NK-92 treated with Interleukin-12 subunit alpha and Interleukin-12 subunit beta, amount 100 ng/mL, for 24 hours (cell line): ENCODE measurements at places on chromosomes 1 and 21.

DNA sequence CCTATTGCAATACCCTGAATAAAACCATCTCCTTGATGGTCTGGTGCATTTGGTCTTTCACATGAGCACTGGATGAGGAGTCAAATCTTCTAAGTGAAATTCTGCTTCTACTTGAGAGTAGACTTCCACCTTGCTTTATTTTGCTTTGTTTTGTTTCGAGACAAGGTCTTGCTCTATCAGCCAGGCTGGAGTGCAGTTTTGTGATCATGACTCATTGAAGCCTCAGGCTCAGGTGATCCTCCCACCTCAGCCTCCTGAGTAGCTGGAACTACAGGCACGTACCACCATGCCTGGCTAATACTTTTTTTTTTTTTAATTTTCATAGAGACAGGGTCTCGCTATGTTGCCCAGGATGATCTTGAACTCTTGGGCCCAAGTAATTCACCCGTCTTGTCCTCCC, 65.8 kb upstream of the F3 start:
- DNase-seq = no peak

GRCh38 chr21:45050345-45050796, 24.0 kb upstream of the ADARB1 start:
- DNase-seq = no peak

DNA sequence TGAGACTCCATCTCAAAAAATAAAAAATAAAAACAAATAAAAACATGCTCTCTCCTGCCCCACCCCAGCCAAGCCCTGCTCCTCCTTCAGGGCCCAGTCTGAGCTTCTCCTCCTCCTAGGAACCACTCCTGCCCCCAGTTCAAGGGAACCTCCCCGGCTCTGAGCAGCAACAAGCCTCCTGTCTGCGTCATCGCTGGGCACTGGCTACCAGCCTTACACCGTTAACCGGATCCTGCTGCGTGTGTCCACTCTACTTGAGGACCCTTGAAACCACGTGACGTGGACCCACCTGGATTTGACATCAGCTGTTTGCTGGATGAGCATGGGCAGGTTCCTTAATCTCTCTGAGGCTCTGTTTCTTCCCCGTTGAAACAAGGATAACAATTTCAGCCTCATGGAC, 1.6 kb upstream of the TAS1R2 start:
- DNase-seq = no peak

DNA sequence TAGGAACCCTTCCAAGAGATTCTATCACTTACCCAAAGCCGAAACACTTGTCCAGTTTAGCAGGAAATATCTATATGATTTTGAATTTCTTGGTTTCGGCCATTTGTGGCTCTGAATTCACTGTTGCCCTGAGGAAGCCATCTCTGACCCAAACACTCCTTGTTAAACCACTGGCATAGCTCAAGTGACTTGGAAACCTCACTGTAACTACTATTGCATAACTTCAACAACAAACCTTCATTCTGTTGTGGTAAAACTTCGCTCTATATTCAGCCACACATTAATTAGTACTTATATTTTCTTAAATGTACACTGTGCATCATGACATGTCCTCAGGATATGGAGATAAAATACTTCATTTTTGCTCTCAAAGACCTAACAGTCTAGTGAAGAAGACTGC, 63.2 kb downstream of the ST6GALNAC3 start:
- no peak for DNase-seq

DNA sequence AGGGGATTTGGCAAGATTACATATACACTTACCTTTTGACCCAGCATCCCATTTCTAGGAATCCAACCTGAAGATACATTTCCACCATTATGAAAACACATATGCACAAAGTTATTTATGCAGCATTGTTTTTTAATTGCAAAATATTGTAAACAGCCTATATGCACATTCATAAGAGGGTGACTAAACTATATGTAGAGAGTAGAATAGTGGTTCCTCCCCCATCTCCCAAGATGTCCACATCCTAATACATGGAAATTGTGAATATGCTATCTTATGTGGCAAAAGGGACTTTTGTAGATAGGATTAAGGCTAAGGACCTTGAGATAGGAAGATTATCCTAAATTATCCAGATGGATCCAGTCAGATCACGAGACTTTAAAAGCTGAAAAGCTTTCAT, 91.6 kb downstream of the CLEC20A start:
- DNase-seq = no peak

DNA sequence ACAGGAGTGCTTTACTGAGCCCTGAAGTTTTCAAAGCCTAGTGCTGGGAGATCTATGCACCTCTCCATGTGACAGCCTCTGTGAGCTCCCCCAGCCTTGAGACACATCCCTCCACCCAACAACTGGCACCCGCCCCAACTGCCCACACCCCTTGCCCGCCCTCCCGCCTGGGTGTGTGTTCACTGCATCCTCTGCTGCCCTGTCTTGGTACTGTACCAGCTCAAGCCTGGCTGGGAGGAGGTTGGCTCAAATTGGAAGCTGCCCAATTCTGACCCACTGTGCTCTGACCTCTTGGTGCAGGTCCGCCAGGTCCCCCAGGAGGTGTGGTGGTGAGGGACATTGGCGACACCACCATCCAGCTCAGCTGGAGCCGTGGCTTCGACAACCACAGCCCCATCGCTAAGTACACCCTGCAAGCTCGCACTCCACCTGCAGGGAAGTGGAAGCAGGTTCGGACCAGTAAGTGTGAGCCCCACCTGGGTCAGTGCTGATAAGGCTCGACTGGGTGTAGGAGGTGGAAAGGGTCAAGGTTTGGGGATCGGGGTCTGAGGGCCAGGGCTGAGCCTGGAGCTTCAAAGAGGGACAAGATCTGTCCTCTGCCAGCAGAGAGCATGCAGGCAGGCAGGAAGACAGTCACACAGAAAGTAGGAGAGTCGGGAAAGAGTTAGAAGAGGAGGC, 18.0 kb downstream of the TMEM81 start:
- DNase-seq = no peak
